ENCODE measurements at places on chromosomes 4 and X.

DNA sequence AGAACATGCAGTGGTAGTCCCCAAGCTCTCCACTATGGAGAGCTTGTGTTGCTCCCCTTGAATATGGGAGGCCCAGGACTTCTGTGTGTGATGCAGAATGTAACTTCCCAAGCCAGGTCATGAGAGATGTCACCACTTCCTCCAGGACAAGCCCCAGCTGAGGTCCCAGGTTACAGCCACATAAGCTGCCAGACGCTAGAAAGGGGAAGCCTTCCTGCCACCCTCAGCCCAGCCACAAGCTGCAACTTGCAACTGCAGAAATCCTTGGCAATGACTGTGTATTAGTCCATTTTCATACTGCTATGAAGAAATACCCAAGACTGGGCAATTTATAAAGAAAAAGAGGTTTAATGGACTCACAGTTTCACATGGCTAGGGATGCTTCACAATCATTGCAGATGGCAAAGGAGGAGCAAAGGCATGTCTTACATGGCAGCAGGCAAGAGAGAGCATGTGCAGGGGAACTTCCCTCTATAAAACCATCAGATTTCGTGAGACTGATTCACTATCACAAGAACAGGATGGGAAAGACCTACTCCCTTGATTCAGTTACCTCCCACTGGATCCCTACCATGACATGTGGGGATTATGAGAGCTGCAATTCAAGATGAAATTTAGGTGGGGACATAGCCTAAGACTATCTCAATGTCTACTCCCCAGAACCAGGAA lies 91.5 kb upstream of the DHX15 start:
- DNase-seq = no peak

GRCh38 chrX:40015693-40016092 lies 82.1 kb downstream of the BCOR start:
- DNase-seq = no peak

GRCh38 chr4:153156263-153156662 lies 48.0 kb upstream of the TRIM2 start:
- peak; percentile 48 for DNase-seq

DNA sequence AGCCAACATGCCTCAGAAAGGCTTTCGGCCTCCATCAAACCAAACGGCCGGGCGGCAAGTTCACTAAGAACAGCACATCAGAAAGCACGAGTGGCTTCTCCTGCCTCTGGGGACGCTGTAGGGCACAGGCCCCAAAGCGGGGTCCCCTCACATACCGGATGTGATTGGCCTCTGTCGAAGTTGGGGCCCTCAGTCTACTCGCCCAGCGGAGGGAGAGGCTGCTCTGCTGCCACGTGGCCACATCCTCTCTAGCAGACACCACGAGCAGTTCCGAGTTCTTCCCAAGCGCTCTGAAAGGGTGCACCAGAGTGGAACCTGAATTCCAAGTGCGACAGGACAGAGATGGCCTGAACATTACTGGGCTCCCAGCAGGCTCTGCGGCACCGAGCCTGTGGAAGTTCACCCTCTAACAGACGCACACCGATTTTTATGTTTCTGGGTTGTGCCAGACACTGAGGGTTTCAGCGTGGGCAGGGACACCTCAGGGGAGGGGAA lies 21.1 kb downstream of the NOP14 start:
- no peak for DNase-seq

- DNase-seq = no peak
Measured at GRCh38 chr4:21474195-21474594, 474.4 kb downstream of the KCNIP4 start.

DNA sequence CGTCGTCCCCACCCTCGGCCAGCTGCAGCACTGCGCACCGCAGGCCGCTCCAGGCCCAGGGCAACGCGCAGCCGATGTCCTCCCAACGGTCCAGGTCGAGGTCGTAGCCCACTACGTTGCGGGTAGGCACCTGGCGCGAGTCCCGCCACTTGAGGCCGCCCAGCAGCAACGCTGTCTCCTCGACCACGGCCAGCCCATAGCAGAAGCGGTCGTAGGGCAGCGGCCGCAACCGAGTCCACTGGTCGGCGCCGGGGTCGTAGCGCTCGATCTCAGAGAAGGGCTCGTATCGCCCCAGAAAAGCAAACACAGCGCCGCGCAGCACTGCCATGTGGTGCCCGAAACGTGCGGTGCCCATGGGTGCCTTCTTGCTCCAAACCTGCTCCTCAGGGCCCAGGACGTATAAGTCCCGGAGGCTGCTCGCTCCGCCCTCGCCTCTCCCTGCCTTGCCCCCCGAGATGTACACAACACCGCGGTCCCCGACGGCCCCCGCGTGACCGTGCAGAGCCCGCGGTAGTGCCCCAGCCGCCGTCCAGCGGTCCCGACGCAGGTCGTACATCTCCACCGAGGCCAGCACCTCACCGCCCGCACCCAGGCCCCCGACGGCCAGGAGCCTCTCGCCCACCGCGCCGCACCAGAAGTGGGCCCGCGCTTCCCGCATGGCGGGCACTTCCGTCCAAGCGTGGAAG lies 2.1 kb downstream of the KLHL34 start:
- DNase-seq = no peak

GRCh38 chrX:84717343-84717742 lies 215.1 kb upstream of the HDX start:
- no peak for DNase-seq

DNA sequence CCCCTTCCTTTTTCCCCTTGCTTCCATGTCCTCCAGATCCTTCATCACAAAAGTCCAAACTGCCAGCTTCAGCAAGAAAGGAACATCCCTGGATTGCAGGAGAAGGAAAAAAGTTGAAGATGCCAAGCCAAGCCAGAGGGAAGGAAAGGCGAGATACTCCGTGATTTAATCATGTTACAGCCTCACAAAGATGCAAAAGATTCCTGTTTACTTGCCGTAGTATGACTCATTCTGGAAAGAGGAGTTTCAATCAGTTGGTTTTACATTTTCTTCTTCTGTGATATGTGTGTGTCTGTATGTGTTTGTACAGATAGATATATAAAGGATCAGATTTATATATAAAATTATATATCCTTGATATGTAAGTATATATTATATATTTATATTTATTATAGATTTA lies 69.3 kb downstream of the BTC start:
- no peak for DNase-seq

DNA sequence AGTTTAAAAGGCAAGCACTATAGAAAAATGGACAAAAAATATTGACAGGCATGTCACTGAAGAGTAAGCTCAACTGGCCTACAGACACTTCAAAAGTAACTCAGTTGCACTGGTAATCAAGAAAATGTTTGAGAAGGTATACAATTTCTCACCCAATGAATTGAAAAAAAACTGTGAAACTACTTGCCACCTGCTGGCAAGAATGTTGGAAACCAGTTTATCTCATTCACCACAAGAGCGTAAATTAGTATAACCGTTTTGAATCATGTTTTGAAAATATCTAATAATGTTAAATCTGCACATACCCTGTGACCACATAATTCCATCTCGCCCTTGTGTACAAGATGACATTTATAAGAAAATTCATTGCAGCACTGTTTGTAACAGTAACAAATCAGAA lies 31.7 kb downstream of the TXK start:
- no peak for DNase-seq

DNA sequence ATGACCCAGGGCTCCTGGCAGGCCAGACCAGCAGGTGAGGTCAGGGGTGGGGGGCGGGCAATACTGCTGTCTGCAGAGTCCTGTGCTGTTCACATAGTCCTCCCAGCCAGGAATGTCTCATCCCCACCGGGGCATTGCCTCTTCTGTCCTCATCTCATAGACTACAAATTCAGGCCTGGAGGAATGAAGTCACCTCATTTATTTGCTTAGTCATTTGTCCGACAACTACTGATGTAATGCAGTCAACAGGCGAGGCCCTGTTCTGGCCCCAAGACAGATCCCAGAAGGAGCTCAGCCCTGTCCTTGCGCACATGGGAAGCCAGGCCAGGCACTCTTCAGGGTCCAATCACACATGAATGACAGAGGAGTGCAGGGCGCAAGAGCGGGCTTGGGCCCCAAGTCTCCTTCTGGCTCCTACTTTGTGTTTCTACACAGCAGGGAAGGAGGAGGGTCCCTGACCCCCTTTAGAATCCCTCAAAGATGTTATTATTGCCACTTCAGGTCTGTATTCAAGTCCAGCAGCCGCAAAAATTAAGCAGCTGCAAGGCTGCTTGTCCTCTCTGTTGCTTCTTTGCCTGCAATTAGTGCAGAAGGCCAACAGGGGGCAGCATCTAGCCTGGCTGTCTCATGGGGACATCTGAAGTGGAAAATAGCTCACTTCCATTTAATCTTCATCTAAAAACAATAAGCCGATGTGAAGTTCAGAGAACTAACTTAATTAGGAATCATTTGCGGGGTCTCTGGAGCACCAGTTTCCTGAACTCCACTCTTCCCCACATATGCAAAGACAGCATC lies 15.2 kb upstream of the HMX1 start:
- DNase-seq = no peak

GRCh38 chrX:73577361-73577760 lies 14.4 kb downstream of the CHIC1 start:
- DNase-seq = no peak

DNA sequence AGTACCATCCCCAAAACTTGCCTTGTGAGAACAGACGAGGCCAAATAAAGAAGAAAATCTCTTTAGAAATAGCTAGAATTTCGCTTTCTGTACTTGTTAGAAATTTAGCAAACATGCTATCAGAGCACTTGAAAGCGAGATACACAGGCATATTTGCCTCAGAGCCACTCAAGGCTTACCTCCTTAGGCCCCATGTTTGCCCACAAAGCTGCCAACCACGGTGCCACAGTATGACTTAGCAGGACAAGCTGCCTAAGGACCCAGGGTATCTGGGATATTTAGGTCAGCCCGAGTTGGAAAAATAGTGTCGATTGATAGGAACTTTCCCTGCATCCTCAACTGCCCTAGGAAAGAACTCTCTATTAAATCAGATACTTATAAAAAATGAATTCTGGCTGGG lies 24.2 kb downstream of the NDNF start:
- no peak for DNase-seq

- DNase-seq = no peak
Measured at GRCh38 chr4:133596459-133596858, 447.4 kb downstream of the PCDH10 start.

- no peak for DNase-seq
Measured at GRCh38 chr4:94462572-94462971, 10.8 kb downstream of the PDLIM5 start.

DNA sequence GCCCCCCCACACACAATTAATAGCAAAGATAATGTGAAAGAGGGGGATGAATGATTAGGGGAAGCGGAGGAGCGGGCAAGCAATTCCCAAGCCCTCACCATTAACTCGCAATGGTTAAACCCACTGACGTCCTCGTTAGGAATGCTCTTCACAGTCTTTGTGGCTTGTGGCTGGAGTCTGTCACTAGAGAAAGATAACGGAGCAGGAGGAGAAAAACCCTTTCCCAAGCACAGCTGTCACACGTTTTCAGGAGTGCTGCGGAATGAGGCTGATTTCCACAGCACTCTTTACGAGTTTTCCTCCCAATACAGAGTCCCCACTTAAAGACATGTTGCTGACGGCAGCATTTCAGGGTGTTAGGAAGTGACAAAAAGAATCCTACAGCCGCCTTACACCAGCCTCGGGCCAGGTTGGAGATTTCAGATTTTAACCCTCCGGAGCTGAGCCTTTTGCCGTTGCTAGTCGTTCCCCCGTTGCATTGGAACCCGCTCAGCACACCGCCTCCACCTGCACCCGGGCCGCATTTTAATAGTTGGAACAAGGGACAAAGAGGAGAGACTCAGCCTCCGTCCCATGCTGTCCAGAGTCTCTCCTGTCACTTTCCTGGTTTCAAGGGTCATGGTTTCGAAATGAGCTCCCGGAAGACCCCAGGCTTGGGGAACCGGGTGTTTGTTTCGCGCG lies 92.2 kb downstream of the GEMIN8 start:
- DNase-seq = no peak

DNA sequence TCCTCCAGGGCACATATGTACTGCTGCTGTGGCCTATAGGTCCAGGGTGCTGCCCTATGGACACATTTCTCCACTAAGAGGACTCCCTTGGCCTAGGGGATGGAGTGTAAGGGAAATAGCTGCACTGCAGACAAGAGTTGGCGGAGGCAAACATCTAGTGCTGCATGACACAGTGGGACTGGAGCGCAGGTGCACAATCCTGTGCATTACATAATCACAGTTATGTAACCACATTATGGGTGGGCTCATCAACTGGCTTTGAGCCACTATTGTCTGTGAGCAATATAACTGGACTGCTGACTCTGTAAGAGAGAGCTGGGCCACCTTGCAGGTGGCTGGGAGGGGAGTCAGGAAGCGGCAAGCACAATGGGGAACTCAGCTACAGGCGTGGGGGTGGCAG lies 3.2 kb upstream of the TIGD2 start:
- DNase-seq = no peak

DNA sequence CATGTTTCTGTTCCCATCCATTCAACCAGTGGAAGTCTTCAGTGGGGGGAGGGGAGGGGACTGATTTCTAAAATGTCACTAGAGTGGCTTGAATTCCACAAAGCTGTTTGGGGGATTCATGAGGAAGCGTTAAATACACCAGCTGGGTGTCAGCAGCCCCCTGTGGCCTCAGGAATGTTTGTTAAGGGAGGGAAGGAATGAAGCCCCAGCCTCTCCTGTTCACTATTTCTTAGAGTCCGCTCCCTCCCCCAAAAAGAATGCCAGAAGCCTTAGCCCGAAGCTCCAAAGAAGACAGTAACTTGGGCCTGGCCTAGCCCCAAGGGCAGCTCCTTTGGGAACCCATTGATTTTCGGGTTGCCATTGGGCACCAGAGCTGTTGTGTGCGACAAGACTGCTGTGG lies 3.3 kb downstream of the SHROOM2 start:
- DNase-seq = no peak

GRCh38 chr4:48914311-48914710 lies 7.7 kb upstream of the OCIAD2 start:
- DNase-seq = no peak

- DNase-seq = no peak
Measured at GRCh38 chr4:147823130-147823529, 91.2 kb downstream of the ARHGAP10 start.

DNA sequence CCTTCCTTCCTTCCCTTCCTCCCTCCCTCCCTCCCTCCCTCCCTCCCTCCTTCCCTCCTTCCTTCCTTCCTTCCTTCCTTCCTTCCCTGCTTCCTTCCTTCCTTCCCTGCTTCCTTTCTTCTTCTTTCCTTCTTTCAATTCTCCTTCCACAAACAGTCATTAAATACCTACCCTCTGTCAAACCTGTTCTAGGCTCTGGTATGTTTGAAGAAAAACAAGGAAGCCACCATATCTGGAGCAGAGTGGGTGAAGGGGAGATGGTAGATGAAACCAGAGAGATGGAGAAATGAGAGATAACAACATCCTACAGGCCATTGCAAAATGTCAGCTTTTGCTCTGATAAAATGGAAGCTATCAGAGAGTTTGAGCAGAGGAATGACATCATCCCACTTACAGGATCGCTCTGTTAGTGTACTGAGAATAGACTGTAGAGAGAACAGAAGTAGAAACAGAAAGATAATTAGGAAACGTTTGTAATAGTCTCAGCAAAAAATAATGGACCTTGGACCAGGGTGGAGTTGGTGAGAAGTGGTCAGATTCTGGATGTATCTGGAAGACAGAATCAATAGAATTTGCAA lies 334.0 kb downstream of the STIM2 start:
- no peak for DNase-seq

GRCh38 chr4:139721789-139722188 lies 56.2 kb downstream of the MGST2 start:
- no peak for DNase-seq

- DNase-seq = no peak
Measured at GRCh38 chr4:78770091-78770642, 6.0 kb upstream of the BMP2K start.
